ENCODE measurements at places on chromosomes 4 and X.
A peak's percentile ranks its signal among the peaks of the same experiment; 100 is the strongest.

- H3K36me3 ChIP-seq: peaks cover 32% of the 10 kb centered on the region
- H3K27ac ChIP-seq: no peak overlapping the region
- H3K4me1 ChIP-seq: peaks cover 5% of the 10 kb centered on the region
- no peak overlapping the region for H3K4me3 ChIP-seq
- no peaks in the 10 kb centered on the region for H3K27me3 ChIP-seq
Measured at GRCh38 chr4:385934-386707, 48.5 kb downstream of the ZNF141 start.

- H3K36me3 ChIP-seq: no peaks in the 10 kb centered on the region
- H3K4me1 ChIP-seq: no peaks in the 10 kb centered on the region
- H3K27me3 ChIP-seq: peaks cover 19% of the 10 kb centered on the region
Measured at GRCh38 chrX:108177351-108178142, 86.0 kb downstream of the ATG4A start.

DNA sequence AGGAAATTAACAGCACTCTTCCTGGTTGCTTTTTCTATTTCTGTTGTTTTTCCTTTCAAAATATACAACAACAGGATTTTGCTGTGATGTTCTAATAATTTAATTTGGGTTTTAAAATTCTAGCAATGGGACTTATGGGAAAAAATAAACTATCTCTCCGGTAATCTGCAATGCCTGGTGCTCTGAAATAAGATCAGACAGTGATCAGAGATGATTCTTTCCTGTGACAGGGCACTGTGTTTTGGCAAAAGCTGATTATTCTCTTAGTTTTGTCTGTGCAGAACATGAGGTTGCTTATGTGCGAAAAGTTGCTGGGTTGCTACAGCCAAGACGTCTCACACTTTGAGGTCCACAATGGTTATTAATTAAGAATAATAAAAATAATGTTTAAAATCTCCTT is 291.7 kb downstream of the FBXO8 start:
- no peaks in the 10 kb centered on the region for H3K36me3 ChIP-seq
- no peak for DNase-seq
- H3K4me3 ChIP-seq: no peak overlapping the region

- no peaks in the 10 kb centered on the region for H3K36me3 ChIP-seq
- H3K4me3 ChIP-seq: no peak overlapping the region
- H3K27me3 ChIP-seq: no peaks in the 10 kb centered on the region
- no peak for DNase-seq
- no peak overlapping the region for H3K27ac ChIP-seq
- H3K4me1 ChIP-seq: no peaks in the 10 kb centered on the region
Measured at GRCh38 chr4:28464823-28465222, 1604.2 kb downstream of the STIM2 start.

DNA sequence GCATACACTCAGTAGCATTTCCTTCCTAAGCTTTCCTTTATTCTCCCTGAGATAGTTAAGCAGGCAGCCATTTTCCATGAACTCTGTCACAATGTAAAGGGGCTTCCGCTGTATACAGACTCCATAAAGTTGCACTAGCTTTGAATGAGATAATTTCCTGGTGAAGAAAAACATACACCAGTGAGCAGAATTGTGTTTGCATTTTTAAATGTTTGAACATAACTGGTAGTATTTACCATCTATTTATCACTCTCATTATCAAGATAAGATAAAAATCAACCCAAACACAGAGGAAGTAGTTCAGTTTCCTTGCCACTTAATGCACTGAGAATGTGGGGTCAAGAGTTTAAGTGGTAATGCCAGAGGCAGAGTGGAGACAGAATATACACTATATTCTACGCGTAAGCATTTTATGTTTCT is 54.1 kb downstream of the TXK start:
- no peaks in the 10 kb centered on the region for H3K27me3 ChIP-seq
- peak overlapping the region; percentile 47 for H3K27ac ChIP-seq
- DNase-seq: no peak
- peaks cover 4% of the 10 kb centered on the region for H3K36me3 ChIP-seq
- peaks cover 31% of the 10 kb centered on the region for H3K4me1 ChIP-seq

Measured in activated T-cell treated with anti-CD3 and anti-CD28 coated beads, Interleukin-2, amount 50 U/mL, for 72 hours (primary cell).